ENCODE measurements at places on chromosomes 1 and 21.

- no peak for DNase-seq
These were observed 44.7 kb upstream of the LRP8 start for GRCh38 chr1:53372501-53372951.

DNA sequence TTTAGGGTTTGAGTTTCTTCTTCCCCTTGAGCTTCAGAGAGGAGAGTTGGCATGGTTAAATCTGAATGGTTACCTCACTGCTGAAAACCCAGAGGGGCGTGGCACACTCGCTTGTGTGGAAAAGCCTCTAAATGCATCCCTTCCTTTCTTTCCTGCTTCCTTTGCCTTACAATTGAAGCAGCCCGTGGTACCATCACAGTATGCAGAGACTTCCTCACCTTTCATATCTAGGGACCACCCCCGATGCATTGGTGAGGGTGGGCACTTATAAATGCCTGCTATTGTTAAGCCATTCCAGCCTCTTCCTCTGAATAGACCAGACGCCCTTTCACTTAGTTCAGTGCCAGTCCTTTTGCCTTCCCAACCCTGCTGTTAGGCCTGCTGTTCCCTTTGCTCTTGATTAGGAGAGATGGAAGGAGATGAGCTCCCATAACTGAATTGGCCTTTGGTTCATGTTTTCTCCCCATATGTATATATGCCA is 21.9 kb upstream of the LAX1 start:
- DNase-seq, result no peak

DNA sequence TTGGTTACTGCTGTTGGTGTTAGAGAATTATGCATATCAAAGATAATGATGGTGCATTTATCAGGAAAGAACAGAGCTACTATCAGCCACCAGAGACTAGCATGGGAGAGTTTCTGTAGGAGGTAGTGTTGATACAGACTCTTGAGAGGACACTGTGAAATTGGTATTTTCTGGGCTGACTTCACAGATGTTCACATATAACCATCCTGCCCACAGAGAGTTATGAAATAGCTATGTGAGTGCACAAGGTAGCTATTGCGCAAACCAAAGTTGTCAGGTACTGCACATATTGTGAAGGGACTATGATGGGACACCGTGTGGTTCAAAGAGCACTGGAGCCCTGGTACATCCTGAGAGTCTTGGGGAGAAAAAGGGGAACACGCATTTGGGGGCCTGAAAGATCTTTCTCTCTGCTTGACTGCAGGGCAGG is 1.4 kb upstream of the TLCD4 start:
- DNase-seq, result no peak

GRCh38 chr1:197671140-197671539 is 104.1 kb downstream of the DENND1B start:
- DNase-seq, result no peak

DNA sequence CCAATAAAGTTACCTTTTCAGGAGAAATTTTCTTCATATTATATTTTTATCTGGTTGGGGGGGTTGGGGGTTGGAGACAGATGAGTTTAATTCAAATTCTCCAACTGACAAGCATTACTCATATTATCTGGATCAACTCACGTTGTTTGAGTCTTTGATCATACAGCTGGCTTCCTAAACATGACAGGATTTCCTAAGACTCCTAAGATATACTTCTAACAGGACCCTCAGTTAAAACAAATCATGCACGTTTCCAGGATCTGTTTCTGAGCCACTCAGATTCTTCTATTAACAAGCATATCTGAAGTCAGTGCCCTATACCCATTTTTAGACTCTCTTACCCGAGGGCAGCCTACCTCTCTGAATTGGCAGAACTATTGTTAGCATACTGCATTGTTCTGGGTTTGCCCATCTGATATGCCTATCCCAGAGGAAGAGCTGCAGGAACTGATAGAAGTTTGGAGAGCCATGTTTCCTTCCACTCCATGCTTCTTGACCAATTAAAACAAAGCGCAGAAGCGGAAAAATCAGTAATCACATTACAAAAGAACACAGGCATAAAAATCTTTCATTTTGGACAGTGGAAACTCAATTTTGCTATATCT is 653.9 kb downstream of the LTN1 start:
- DNase-seq, result no peak

DNA sequence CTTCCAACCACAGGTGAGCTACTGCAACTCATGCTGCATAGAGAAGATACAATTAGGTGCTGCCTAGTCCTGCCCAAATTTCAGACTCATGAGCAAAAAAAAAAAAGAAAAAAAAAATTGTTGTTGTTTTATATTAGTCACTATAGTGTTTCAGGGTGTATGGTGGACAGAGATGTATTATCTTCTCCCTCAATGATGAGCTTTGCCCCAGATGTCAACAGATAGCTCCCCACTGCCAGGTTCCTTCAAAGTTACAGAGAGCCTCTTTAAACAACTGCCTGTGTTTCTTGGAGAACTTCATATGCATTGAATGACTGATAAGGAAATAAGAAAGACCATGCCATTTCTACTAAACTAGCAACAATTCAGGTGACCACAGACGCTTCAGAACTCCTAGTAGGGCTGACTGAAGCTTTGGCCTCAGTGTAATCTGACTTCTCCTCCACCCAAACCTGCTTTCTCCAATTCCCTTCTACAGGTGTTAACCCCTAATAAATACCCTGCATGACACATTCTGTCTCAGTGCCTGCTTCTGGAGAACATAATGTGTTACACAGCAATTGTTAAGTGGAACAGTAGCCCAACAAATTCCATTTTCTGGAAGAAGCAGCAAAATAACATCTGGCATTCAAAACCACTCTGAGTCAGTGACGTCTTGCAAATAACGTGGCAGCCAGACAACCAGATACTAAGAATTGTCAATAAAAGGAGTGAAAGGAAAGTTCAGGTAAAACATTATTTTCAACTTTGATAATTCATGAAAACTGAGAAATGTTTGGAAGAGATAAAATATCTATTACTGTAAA is 147.7 kb downstream of the CDC42BPA start:
- DNase-seq, result no peak

DNA sequence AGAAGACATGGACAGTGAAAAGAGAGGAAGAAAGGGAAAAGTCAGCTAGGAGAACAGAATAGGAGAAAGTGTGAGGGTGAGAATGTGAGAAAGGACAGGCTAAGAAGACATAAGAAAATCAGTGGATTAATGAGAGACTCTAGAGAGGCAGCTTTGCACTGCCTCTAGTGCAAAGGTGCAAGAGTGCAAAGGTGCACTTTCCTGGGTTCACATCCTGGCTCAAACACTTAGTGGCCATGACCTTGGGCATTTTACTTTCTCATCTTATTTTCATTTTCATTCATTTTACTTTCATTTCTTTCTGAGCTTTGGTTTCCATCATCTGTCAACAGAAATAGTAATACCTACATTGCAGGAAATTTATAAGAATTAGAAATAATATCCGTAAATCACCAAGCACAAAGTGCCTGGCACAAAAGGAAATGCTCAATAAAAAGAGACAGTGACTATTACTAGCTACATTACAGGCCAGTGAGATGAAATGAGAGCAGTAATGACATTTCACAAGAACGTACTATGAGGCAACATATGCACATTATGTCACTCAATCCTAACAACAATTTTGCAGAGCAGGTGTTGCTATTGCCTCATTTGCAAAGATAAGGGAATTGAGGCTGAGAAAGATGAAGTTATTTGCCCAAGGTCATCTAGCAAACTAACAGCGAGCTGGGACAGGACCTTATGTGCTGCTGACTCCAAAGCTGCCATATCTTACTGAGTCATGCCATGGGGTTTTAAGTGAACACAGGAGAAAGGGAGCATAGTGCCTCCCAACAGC is 107.0 kb upstream of the TLR5 start:
- no peak for DNase-seq

GRCh38 chr1:16352842-16353535 is 709 bp upstream of the FBXO42 start:
- DNase-seq, result peak; percentile 52

- no peak for DNase-seq
These were observed 16.3 kb upstream of the CD2 start for GRCh38 chr1:116737855-116738321.

DNA sequence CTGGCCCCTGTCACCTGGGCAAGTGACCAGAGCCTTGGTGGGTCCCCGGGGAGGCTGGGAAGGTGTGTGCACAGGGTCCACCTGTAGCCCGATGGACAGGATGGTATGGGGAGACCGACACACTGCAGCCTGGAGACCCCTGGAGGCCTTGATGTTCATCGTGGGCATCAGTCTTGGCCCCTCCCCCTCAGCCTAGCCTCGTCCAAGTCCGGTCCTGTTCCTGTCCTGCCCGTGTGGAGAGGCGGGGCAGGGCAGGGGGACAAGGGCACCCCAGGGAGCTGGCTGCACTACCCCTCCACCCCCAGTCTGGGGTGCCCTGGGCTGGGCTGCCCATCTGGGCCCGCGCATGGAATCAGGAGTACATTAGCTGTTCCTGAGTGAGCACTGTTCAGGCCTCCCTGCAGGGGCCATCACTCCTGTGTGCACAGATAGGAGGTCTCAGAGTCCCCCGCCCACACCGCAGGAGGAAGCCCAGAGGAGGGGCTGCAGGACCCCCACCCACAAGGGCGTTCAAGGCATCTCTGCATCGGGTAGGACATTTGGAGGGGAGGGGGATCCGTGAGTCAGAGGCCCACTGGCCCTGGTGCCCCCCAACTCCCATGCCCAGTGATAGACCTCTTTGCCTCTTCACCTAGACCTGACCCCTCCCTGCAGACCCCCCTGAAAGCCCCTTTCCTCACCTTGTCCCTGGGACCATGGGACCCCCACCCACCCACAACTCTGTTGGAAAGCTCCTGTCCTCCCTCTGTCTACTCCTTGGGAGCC is 63.2 kb downstream of the WNT9A start:
- DNase-seq, result no peak

DNA sequence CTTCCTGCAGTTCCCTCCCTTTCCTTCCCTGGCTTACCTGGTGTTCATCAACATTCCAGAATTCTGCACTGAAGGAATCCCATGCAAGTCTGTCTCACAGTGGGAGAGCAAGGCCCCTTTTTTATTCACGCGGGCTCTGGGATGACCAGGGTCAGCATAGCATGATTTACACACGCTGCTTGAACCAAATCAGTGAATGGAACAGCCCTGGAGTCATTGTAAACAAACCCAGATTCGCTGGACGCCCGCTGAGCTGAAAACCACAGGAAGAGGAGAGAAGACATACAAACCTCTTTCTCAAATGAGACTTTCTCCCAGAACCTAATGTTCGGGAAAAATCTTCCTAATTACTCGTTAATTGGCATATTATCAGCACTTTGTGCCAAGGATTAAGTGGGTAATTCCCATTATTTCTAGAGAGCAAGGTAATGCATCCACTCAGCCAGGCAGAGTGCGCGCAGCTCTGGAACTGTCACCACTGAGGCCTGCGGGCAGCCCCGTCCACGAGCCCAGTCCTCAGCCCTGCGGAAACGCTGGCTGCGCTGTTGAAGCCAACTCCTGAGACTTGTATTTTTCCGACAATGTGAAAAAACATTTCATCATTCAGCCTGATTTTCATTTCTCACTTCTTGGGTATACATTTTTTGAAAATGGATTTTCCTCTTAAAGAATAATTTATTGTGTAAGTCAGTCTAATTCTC is 140.0 kb downstream of the ETS2 start:
- DNase-seq, result no peak

DNA sequence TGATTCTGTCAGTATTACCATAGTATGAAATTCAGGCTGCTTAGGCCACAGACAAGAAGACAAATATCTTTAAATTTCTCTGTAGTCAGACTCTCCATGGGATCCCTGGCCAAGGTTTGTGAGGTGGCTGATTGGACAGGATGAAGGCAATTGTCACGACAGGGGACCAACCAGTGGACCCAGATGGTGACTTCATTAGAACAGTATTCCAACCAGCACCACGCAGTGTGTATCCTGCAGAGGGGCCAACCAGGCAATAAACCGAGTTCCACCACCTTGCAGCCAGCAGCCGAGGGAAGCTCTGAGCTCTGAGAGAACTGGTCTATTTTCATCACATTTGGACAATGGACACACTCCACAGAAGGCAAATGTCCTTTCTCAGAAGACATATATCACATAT is 16.1 kb downstream of the DSCAM start:
- no peak for DNase-seq

GRCh38 chr1:54376430-54377039 is 29.7 kb downstream of the SSBP3 start:
- DNase-seq, result peak; percentile 41

DNA sequence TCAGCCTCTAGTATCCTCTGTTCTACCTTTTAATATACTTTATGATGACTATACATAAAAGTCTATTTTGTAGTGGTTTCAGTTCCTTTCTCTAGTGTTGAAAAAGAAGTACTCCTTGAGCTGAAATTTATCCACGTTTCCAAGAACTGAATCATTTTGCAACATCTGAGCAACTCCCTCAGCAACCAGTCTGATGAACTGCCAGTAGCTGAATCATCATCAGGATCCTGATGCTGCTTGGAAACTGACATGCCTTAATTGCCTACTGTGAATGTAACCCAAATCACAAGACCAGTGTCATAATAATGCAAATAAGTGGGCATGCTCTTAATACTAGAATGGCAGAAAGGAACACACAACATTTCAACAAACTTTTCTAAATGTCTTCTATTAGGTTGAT is 103.3 kb downstream of the CYYR1 start:
- no peak for DNase-seq

- DNase-seq, result no peak
These were observed 108.6 kb downstream of the GDAP2 start for GRCh38 chr1:117820694-117821381.

- DNase-seq, result no peak
These were observed 61.7 kb downstream of the XCL2 start for GRCh38 chr1:168482106-168482505.

- DNase-seq, result no peak
These were observed 78.6 kb upstream of the TLR5 start for GRCh38 chr1:223221686-223222085.

DNA sequence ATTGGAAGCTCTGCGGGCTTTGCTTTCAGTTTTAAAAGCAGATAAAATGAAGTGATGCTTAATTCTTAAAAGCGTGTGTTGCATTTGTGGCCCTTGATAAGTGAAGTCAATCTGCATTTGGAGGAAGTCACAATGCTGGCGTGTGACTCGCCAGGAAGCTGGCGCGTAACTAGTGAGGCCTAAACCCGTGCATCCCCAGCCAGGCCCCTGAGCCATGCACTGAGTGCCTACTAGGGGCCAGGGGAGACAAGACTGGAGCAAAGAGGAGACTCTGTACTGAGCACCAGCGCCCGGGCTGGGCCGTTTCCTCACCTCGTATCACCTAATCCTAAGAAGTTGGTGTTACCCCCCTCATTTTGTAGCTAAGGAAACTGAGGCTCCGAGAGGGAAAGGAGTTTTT is 4.6 kb upstream of the DDOST start:
- no peak for DNase-seq

- no peak for DNase-seq
These were observed 179.3 kb downstream of the KAZN start for GRCh38 chr1:14777516-14778506.

DNA sequence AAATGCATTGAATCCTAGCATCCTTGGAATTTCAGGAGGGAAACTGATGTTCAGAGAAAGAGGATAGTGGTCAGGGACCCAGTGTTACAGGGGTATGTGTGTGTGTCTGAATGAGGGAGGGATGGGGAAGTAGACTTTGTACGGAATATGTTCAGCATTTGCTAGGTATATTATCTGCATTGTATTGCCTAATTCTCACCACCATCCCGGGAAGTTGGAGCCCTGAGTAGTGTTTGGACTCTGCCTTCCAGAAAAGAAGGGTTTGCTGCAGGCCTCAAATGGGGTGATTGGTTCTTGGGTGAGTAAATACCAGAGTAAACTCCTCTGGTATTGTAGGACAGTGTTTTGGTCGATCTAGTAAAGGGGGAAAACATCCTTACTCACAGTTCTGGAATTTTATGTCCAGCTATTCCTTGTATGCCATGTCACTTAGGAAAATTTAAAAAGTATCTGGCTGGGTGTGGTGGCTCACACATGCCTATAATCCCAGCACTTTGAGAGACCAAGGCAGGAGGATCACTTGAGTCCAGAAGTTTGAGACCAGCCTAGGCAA is 7.1 kb upstream of the ZNF496 start:
- no peak for DNase-seq

All from mucosa of descending colon (tissue), 3 donors.